ENCODE measurements at places on chromosomes 3 and 15.
A peak's percentile ranks its signal among the peaks of the same experiment; 100 is the strongest.

- no peak for DNase-seq
- H3K4me3 ChIP-seq = no peak overlapping the region
- no peaks in the 10 kb centered on the region for H3K4me1 ChIP-seq
- H3K27me3 ChIP-seq = no peaks in the 10 kb centered on the region
- H3K27ac ChIP-seq = no peak overlapping the region
Observed at GRCh38 chr3:51604212-51604611, 65.7 kb downstream of the RAD54L2 start.

DNA sequence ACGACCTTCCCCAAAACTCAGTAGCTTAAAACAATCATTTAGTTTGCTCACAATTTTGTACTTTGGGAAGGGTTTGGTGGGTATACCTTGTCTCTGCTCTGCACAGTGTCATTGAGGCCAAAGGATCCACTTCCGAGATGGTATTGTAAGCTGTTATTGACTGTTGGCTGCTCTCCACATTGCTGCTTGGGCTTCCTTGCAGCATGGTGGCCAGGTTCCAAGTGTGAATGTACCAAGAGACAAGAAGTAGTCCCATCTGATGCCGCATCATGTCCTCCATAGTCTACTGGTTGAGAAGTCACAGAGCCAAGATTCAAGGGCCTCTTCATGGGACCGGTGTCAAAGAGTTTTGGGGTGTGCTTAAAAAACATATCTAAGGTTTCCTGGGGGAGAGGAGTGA, 268.5 kb downstream of the PLCL2 start:
- H3K36me3 ChIP-seq = no peaks in the 10 kb centered on the region
- DNase-seq = no peak
- H3K27me3 ChIP-seq = no peaks in the 10 kb centered on the region
- peaks cover 19% of the 10 kb centered on the region for H3K4me1 ChIP-seq
- H3K27ac ChIP-seq = no peak overlapping the region
- H3K4me3 ChIP-seq = no peak overlapping the region

GRCh38 chr15:49185473-49185872, 15.4 kb downstream of the GALK2 start:
- DNase-seq = no peak
- no peak overlapping the region for H3K4me3 ChIP-seq
- no peaks in the 10 kb centered on the region for H3K4me1 ChIP-seq
- no peaks in the 10 kb centered on the region for H3K27me3 ChIP-seq

DNA sequence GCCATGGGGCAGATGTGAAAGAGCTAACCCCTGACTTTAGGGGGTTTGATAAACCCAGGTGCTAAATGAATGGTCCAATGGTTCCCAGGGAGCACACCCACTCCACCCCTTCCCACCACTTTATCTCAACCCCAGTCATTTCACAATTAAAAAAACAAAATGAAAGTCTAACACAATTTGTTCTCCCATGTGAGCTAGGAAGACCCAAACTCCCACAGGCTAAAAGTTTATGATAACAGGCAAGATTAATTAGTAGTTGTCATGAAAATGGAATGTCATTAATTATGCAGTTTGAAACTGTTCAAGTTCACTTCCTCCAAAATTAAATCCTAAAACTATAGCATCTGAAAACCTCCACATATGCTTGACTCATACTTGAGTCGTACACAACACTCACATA, 63.3 kb upstream of the TPM1 start:
- H3K4me1 ChIP-seq = no peaks in the 10 kb centered on the region
- no peak for DNase-seq
- peaks cover 4% of the 10 kb centered on the region for H3K27me3 ChIP-seq
- no peaks in the 10 kb centered on the region for H3K36me3 ChIP-seq

- H3K27ac ChIP-seq = no peak overlapping the region
- no peaks in the 10 kb centered on the region for H3K4me1 ChIP-seq
- H3K4me3 ChIP-seq = no peak overlapping the region
- no peak for DNase-seq
- no peaks in the 10 kb centered on the region for H3K27me3 ChIP-seq
- H3K36me3 ChIP-seq = peaks cover 39% of the 10 kb centered on the region
Observed at GRCh38 chr3:142501004-142501926, 53.4 kb upstream of the XRN1 start.

DNA sequence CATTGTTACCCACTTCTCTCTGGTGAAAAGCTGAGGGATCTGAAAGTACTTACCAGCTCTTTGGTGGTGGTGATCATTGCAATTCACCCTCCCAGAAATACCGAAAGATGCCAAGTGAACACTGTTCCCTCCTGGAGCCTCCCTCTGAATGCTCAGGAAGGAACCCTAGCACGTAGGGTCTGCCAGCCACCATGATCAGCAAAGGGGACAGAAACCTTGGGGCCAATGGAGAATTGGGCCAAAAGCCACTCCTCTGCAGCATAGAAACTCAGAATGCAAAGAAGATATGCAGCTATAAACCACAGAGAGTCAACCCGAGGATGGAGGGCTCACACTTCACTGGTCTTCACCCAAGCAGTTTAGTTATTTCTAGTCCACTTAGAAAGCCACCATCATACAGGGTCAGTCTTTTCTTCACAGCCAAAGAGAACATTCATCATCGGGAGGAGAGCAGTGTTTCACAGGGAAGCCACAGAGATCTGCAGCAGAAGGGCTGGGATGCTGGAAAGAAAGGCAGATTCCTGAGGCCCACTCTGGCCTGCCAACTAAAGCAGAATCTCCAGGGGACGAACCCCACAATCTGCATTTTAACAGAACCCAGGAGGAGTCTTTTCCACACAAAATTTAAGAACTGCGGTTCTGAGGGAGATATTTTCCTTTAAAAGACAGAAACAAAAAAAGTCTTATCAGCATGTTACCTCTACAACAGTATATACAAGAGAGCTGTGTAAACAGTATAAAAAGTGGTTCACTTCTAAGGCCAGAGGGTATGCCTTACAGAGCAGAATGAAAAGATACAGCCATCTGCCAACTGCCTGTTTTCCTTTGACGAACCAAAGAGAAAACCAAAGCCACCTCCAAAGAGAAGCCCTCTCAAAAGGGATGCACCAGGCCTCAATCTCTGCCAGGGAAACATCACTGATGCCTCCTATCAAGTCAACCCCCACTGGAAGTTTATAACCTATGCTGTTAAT, 11.3 kb downstream of the TBC1D2B start:
- H3K27ac ChIP-seq = peak overlapping the region; percentile 62
- no peak for DNase-seq
- peaks cover 74% of the 10 kb centered on the region for H3K4me1 ChIP-seq
- H3K4me3 ChIP-seq = peak overlapping the region; percentile 21
- no peaks in the 10 kb centered on the region for H3K36me3 ChIP-seq

DNA sequence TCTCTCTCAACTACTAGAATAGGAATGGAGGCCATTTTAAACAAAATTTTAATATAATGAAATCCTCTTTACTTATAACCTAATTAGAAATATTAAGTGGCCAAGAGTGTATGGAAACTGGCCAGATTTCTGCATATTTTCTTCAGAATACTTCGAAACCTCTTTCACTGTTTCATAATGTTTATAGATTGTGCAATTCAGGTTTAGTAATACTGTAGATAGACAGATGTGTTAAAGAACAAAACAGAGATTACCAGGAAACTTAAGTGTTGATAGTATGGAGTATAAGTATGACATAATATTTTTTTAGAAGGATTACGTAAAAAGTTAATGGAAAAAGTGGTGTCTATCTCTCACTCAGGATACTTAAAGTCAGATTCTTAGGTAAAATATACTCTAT, 4.7 kb downstream of the ABHD5 start:
- no peak overlapping the region for H3K4me3 ChIP-seq
- H3K36me3 ChIP-seq = no peaks in the 10 kb centered on the region
- H3K27me3 ChIP-seq = no peaks in the 10 kb centered on the region
- H3K4me1 ChIP-seq = peaks cover 4% of the 10 kb centered on the region
- no peak for DNase-seq

Data from effector memory CD4-positive, alpha-beta T cell (primary cell).